ENCODE measurements at places on chromosomes 13 and 19.
A peak's percentile ranks its signal among the peaks of the same experiment; 100 is the strongest.

GRCh38 chr13:70817576-70817975, 709.3 kb upstream of the KLHL1 start:
- DNase-seq, result no peak

DNA sequence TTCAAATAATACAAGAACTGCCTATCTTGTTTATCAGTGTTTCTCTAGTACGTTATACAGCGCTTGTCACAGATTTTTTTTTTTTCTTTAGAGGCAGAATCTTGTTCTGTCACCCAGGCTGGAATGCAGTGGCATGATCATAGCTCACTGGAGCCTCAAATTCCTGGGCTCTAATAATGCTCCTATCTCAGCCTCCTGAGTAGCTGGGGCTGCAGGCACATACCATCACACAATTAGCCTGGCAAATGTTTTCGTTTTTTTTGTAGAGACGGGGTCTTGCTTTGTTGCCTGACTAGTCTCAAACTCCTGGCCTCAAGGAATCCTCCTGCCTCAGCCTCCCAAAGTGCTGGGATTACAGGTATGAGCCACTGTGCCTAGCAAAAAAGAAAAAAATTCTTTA, 66.0 kb upstream of the FREM2 start:
- no peak for DNase-seq

GRCh38 chr13:73967397-73968165, 166.6 kb downstream of the KLF12 start:
- no peak for DNase-seq

DNA sequence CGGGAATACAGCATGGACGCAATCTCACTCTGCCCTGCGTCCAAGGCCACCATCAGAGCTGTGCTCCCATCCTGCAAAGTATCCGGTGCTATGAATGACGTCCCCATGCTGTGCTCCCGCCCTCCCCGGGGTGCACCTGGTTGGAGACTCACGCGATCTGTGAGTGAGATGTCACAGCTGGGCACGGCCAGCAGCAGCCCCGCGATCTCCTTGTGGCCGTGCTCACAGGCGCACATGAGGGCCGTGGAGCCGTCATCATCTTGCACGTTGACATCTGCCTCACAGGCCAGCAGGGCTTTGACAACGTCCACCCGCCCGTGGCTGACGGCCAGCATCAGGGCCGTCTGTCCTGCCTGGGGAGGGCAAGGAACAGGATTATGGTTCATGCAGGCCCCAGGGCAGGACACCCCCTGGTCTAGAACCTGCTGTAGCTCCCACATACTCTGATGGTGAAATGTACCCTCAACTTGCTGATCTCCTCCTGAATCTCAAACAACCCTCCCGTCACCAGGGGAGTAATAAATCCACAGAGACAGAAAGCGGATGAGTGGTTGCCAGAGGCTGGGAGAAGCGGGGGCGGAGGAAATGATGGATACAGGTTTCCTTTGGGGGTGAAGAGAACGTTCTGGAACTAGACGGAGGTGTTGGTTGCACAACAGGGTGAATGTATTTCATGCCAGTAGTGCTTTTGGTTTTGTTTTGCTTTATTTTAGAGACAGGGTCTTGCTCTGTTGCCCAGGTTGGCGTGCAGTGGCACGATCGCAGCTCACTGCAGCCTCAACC, 14.5 kb upstream of the SPC24 start:
- no peak for DNase-seq

- no peak for DNase-seq
Measured at GRCh38 chr13:93951951-93952350, 527.5 kb downstream of the DCT start.

- no peak for DNase-seq
Measured at GRCh38 chr19:14516048-14516534, 2.1 kb downstream of the DNAJB1 start.

- no peak for DNase-seq
Measured at GRCh38 chr19:19338082-19338481, 17.5 kb downstream of the MAU2 start.

GRCh38 chr13:40790154-40790616, 774 bp downstream of the SLC25A15 start:
- no peak for DNase-seq

- peak; percentile 4 for DNase-seq
Measured at GRCh38 chr13:40666933-40667621, 636 bp upstream of the FOXO1 start.

DNA sequence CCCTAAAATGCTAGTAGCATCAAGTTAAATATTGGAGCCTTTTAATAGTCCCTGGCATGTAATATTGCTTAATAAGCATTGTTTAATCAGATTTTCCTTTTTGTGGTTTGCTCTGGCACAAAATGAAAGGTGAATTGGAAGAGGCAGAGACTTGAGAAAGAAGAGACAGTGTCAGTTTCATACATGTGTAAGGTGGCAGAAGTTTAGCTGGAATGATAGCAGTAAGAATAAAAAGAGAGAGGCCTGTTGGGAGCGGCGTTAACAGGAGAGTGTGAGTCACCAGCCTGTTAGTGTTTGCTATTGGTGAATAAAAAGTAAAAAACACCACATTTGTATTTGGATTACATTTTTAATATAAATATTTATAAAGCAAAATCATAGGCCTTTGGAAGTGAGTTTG, 145.3 kb downstream of the PDS5B start:
- no peak for DNase-seq

DNA sequence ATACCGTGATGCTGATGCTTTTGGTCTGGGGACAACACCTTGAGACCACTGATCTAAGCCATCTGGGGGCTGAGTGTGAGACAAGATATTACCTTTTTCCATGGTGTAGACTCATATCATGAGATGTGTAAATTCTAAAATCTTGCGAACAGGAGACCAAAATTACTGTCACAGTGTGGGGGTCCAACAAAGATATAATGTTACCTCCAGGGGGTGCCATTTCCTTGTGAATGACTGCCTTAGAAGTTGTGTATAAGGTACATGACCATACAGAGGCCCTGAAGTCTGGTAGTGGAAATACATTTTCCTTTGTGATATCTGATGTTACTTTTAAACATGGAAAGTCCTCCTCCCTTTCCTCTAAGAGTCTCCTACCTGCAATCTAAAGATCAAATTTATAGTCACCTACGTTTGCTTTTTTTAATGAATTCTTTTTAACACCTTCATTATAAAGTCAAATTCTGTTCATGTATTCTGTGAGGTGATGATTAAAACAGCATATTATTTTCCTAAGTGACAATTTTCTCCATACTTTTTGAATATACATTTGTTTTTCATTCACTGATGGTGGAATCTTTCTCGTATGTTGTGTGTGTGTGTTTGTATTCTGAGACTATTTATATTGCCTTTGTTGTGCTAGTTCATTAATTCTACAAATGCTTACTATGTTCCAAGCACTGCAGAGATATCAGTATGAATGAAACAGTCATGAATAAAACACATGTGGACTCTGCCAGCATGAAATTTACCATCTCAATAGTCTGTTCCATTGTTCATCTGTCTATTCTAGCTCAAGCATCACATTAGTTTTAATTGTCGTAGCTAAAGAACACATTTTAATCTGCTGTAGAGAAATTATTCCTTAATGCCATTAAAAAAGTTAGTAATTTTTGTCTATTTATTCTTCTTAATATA, 113.7 kb downstream of the RFC3 start:
- no peak for DNase-seq

DNA sequence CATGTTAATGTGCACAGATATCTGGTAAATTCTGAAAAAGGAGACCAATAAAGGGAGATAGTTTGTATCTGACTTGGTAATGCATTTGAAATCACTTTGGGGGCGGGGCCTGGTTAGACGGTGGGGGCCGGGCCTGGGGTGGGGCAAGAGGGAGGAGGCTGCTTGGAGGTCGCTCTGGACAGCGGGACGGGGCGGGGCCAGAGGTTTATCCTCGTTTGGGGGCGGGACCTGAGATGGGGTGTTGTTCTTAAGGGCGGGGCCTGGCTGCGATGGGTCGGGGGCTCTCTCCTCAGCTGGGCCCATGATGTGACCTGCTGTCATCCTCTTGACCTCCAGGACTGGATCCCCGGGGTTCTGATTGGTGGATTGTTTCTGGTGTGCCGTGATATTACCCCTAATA, 4.9 kb upstream of the ZNF808 start:
- no peak for DNase-seq

GRCh38 chr13:73063166-73063565, 4.4 kb downstream of the KLF5 start:
- DNase-seq, result no peak

DNA sequence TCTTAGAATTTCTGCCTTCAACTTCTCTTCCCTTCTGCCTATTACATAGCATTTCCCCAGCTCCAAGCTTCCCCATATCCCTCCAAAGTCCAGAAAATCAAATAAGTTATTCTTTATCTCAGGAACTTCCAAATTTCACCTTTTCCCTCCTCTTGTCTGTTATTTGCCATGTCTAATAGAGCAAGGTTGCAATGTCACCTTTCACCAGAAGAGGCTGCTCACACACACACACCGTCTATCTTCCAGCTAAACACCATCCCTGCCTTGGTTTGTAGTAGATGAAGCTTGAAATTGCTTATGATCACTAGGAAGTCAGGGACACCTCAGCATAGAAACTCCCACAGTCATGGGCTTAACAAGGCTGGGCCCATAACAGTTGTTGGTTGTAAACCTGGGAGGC, 48.4 kb downstream of the ZNRF4 start:
- DNase-seq, result no peak

GRCh38 chr13:79405501-79405830, 589 bp downstream of the RBM26 start:
- DNase-seq, result no peak

DNA sequence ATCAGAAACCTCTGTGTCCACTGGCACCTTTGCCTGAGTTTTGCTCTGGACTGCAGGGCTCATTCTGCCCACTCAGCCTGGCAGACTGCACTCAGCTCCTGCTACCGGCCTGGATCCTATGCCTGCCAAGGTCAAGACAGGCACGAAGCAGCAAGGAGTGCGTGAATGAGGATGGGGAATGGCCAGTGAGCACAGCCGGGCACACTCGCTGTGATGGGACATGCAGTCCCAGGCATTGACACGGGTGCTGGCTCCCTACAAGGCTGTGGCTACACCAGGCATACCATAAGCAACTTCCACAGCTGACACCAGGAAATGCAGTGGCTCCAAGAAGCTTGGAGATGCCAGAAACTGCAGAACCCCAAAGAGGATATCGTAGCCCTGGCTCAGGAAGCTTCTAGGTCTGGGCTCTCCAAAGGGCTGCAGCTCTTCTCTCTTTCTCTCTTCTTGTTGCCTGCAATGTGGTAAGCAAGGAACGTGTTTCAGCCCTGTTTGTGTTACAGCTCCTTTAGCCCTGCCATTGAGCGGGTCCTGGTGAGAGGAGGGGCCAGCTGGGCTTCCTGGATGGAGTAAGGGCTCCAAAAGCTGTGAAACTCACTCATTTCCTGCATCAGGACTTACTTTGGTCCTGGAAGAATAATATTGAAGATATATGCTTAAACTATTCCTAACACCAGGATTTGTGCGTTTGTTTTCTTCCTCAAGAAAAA, 832.6 kb upstream of the SLITRK5 start:
- DNase-seq, result no peak

DNA sequence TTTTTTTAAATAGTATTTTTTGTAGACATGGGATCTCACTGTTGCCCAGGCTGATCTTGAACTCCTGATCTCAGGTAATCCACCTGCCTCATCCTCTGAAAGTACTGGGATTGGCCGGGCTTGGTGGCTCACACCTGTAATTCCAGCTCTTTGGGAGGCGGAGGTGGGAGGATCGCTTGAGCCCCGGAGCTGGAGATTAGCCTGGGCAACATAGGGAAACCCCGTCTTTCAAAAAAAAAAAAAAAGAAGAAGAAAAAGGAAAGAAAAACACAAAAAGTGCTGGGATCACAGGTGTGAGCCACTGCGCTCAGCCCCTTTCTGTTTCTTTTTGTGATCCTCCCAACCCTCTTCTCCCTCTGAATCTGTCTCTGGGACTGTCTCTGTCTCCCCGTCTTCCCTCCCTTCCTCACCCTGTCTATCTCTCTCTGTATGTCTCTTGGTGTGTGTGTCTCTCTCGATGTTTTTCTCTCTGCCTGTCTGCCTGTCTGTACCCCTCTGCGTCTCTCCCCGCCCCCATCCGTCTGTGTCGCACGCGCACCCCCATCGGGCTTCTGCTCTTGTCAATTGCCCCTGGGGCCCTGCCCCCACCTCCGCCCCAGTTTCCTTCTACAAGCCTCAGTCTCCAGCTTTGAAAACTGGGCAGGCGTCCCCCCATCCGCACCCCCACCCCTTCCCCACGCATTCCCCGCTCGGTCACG, 540 bp upstream of the ZFP36 start:
- peak; percentile 76 for DNase-seq

- no peak for DNase-seq
Measured at GRCh38 chr19:43489310-43489709, 15.2 kb downstream of the PHLDB3 start.

GRCh38 chr13:114099918-114100445, 32.4 kb downstream of the RASA3 start:
- no peak for DNase-seq

GRCh38 chr19:3644351-3645066, 17.9 kb upstream of the CACTIN start:
- DNase-seq, result no peak

DNA sequence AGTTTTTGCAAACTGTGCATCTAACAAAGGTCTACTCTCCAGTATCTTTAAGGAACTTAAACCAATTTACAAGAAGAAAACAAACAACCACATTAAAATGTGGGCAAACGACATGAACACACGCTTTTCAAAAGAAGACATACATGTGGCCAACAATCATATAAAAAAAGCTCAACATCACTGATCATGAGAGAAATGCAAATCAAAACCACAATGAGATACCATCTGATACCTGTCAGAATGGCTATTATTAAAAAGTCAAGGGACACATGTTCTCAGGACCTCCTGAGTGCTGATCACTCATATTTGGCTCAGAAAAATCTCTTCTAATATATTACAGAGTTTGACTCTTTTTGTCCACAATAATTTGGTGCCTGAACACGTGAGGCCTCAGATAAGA, 14.2 kb upstream of the LILRB1 start:
- DNase-seq, result no peak

GRCh38 chr19:20051841-20052768, 12.8 kb upstream of the ZNF682 start:
- DNase-seq, result peak; percentile 16

GRCh38 chr13:21033212-21033840, 28.1 kb downstream of the LATS2 start:
- DNase-seq, result no peak

DNA sequence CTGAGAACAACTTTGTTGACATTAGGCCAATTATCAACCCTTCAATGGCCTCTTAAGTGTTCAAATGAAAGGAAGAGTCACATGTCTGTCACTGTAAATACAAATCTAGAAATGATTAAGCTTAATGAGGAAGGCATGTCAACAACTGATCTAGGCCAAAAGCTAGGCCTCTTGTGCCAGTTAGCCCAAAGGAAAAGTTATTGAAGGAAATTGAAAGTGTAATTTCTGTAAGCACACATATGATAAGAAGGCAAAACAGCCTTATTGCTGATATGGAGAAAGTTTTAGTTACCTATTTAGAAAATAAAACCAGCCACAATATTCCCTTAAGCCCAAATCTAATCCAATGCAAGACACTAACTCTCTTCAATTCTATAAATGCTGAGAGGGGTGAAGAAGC, 604.7 kb downstream of the SLITRK6 start:
- no peak for DNase-seq

- no peak for DNase-seq
Measured at GRCh38 chr13:94588541-94588940, 7.4 kb downstream of the TGDS start.

All from stimulated activated CD8-positive, alpha-beta memory T cell treated with anti-CD3 and anti-CD28 coated beads, Interleukin-4, amount 100 ng/mL, for 4 hours (primary cell).